ENCODE measurements at places on chromosomes 16 and 17.

DNA sequence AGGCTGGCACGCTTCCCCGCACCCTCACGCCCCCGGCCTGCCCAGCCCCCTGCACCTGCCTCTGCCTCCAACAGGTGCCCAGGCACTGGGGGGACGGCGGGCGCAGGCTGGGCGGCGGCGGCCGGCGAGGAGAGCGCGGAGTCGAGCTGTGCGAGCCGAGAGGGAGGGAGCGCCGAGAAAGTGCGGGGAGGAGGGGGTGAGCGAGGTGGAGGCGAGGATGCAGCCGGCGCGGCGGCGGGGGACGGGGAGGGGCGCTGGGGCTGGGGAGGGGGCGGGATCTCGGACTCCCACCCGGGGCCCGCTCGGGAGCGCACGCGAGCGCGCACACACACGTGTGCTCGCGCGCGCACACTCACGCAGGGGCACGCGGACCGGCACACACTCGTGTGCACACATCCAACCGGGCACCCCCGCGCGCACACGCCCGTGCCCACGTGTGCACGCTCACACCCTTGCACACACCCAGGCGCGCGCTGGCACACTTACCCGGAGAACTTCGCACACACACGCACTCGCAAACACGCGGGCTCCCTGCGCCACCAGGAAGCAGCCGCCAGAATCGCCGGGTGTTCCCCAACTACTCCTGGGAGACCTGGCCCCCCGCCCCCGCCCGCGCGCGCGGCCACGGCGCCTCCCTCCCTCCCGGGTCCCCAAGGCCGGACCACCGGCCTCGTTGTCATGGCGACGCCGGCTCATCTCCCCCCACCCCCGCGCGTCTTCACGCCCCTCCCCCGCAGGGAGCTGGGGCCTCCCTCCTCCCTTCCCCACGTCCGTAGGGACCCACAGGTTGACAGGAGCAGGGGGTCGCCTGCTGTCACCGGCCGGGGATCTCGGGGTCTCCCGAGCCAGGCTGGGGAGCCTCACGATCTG, at the start of gene DOC2A:
TSS of gene DOC2A (minus strand) at position 184 of the 870 bp plus-strand sequence. CDS start 805 bp downstream, outside the sequence.
- no peak for DNase-seq

GRCh38 chr16:3459401-3460090, 16.1 kb downstream of the NAA60 start:
- no peak for DNase-seq

DNA sequence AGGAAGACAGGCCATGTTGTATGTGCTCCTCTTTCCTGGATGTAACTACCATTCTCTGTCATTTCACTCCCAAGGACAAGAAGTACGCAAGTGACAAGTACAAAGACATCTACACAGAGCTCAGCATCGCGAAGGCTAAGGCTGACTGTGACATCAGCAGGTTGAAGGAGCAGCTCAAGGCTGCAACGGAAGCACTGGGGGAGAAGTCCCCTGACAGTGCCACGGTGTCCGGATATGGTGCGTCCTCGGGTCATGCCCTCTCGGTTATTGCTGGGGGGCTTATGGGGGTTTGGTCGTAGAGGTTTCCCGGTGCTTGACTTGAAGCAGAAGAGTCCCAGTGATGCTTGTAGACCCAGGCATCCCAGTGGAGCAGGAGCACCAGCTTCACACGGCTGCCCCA, 29.0 kb downstream of the PLD6 start:
- no peak for DNase-seq

DNA sequence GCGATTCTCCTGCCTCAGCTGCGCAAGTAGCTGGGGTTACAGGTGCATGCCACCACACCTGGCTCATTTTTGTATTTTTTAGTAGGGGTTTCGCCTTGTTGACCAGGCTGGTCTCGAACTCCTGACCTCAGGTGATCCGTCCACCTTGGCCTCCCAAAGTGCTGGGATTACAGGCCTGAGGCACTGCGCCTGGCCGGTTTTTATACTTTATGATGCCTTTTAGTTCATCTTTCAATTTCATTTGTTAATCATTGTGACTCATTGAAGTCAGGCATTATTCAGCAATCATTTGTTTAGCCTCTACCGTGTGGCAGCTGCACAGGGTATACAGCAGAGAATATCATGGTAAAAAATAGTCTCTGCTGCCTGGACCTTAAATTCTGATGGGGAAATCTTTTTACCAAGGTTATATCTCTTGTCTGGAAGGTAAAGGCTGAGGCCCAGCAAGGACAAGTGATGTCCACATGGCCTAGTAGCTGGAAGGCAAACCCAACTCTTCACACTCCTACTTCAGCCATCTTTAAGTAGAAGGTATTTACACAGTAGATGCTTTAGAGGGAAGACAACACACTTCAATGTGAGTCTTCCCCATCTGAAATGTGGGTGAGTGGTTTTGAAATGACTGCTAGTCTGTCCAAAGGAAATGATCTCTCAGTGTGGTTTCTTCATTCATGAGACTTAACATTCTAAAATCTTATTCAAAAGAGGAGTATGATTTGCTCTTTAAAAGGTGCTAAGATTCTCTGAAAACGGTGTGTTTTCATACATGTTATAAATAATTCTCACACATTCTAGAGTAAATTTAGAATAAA, 2.4 kb downstream of the PRPSAP2 start:
- no peak for DNase-seq

GRCh38 chr16:19502395-19503131, 19.3 kb downstream of the GDE1 start:
- DNase-seq, result peak; percentile 43

DNA sequence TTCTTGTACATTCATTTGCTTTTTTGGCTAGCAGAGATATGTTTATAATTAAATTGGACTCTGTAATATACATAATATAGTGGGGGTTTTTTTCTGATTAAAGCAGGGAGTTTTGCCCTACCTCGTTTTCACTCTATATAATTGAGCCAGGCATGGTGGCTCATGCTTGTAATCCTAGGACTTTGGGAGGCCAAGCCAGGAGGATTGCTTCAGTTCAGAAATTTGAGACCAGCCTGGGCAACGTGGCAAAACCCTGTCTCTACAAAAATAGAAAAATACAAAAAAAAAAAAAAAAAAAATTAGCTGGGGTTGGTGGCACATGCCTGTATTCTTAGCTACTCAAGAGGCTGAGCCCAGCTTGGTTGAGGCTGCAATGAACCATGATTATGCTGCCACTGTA, 42.2 kb downstream of the PAFAH1B1 start:
- no peak for DNase-seq

GRCh38 chr17:3551189-3551588, 6.4 kb downstream of the TRPV3 start:
- DNase-seq, result no peak

- no peak for DNase-seq
Observed at GRCh38 chr17:48927978-48928745, 16.5 kb downstream of the SNF8 start.

DNA sequence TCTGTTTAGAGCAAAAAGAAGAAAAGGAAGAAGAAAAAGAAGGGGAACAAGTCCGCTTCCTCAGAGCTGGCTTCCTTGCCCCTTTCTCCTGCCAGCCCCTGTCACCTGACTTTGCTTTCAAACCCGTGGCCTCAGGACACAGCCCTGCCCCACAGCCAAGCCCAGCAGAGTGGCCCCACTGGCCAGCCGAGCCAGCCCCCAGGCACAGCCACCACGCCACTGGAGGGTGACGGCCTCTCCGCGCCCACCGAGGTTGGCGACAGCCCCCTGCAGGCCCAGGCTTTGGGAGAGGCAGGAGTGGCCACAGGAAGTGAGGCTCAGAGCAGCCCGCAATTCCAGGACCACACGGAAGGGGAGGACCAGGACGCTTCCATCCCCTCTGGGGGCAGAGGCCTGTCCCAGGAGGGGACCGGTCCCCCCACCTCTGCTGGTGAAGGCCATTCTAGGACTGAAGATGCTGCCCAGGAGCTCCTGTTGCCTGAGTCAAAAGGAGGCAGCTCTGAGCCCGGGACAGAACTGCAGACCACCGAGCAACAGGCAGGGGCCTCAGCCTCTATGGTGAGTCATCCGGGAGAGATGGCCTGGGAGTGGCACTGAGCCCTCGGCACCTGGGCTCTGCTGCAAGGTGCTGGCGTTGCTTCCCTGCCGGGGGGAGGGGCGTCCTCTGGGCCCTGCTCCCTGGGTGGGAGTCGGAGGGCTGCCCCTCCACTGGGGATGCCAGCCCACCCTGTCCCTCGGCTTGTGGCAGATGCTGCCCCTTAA, 27.3 kb downstream of the RNF213 start:
- DNase-seq, result no peak

DNA sequence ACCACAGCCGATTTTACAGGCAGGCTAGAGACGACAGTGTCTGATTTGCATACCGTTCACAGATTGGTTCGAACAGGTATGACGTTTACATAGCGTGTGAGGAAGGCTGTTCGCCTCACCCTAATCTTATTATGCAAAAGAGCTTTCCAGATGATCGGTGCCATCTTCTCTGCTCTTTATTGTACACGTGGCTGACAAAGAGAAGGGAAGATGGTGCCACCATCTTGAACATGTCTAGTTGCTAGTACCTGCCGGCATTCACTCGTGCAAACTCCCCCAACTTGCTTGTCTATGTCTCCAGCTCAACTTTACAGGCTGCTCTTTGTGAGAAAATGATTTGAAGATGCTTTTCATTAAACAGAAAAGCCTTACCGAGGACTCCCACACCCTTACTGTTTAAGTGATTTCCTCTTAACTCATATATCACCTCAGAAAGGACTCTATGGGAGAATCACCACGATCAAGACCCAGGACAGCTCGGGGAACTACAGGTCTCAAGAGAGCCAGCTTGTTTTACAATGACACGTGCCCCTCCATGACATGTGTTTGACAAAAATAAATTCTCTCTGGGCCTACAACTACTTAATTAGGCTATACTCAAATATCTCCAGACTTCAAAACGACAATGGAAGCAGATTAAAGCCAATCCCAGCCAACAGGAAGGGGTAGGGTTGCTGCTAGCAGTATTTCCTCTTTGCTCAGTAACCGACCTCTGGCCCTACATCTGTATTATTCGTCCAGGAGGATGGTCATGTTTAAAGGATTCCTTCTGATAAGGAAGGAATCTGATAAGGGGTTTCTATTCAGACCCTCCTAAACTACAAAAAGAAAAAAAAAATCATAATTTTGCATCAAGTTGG, 480.6 kb downstream of the TMEM114 start:
- DNase-seq, result no peak

- no peak for DNase-seq
Observed at GRCh38 chr16:62805221-62805857, 769.1 kb upstream of the CDH8 start.

Data from stimulated activated CD8-positive, alpha-beta memory T cell treated with anti-CD3 and anti-CD28 coated beads, Interleukin-4, amount 100 ng/mL, for 4 hours (primary cell).